ENCODE measurements at places on chromosomes 4 and X. TPM values are rescaled to one million over a fixed set of nuclear protein-coding genes. Genes with fewer than 3 reads are reported as not detected.

- no peak for DNase-seq
These were observed 235.5 kb upstream of the DIAPH2 start for GRCh38 chrX:96449191-96449590.

- DNase-seq = no peak
These were observed 45.8 kb upstream of the SERTM2 start for GRCh38 chrX:111465669-111466068.

DNA sequence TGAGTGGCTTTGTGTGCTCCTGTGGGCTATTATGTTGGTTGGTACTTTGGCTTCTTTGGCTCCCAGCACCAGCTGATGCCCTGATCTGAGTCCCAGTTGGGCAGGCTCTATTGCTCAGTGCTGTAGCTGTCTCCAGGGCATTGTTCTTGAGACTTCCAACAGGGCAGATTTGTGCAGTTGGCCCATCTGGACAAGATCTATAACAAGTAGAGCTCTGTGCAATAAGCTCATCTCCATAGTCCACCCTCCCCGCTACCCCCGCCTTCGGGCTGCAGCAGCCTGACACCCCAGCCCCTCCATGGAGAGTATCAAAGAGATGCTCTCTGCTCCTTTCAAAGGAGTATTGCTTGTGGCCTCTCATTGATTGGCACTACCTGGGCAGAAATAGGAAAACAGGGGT, 5.8 kb upstream of the TMEM31 start:
- DNase-seq = no peak

DNA sequence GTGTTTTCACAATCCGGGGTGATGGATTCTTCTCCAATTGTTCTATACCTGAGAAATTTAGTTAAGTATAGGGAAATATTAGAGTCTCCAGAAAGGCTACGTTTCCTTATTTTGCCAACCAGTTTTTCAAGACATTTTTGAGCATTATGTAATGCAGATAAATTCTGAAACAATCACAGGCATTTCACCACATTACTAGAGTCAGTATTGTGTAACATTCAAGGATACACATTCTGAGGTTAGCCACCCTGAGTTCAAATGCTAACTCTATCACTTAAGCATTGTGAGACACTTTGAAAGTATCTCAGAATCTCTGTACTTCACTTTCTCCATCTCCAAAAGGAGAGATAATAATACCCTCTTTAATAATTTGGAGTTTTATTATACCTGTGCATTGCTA, 10.6 kb downstream of the SULT1B1 start:
- no peak for DNase-seq

The FGF16 gene
- total RNA-seq = 27.7 TPM

- peak; percentile 36 for DNase-seq
These were observed 151.5 kb downstream of the PDLIM5 start for GRCh38 chr4:94603170-94603747.

The DNASE1L1 gene
- 71.8 TPM for total RNA-seq

The MAGEC3 gene
- total RNA-seq = not detected

- DNase-seq = no peak
These were observed 393.0 kb downstream of the PPP1R2C start for GRCh38 chrX:42384956-42385355.

The OTC gene
- not detected for total RNA-seq

- no peak for DNase-seq
These were observed 446.4 kb downstream of the RPA4 start for GRCh38 chrX:97330151-97330550.

DNA sequence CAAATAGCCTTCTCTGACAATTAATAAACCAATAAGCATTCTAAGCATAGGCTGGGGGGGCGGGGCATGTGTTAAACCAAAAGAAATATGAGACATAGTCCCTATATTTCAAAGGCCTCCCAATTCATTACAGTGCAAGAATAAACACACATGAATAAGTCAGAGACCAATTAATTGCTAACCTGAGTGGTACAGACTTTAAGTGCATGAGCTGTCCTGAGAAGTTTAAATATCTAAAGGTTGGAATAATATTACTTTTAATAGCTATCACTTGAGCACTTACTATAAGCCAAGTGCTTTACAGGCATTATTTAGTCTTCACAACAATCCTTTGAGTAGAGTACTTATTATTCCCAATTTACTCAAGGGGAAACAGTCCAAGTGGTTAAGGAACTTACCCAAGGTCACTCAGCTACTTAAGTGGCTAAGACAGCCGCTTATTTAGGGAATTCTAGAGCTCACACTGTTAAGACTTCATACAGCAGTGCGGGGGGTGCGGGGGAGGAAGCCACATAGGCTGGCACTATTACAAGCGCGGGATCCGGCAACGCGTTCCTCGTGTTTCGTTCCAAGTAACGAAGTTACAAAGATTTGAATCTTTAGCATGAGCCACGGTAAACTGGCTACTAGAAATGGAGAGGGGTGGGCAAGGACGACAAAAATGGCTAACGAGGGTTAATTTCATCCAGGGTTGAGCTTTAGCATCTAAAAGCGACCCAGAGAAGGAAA, 1.4 kb downstream of the THOC2 start:
- no peak for DNase-seq

DNA sequence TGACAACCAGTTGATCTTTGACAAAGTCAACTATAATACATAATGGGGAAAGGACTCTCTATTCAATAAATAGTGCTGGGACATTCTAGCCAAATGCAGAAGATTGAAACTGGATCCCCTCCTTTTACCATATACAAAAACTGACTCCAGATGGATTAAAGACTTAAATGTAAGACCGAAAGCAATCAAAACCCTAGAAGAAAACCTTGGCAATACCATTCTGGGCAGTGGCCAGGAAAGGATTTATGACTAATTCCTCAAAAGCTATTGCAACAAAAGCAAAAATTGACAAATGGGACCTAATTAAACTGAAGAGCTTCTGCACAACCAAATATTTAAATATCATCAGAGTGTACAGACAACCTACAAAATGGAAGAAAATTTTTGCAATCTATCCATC, 185.1 kb downstream of the NPNT start:
- DNase-seq = no peak

GRCh38 chrX:32448320-32448719, 763.0 kb downstream of the DMD start:
- no peak for DNase-seq

- no peak for DNase-seq
These were observed 585.7 kb upstream of the PABPC4L start for GRCh38 chr4:134787315-134787714.

DNA sequence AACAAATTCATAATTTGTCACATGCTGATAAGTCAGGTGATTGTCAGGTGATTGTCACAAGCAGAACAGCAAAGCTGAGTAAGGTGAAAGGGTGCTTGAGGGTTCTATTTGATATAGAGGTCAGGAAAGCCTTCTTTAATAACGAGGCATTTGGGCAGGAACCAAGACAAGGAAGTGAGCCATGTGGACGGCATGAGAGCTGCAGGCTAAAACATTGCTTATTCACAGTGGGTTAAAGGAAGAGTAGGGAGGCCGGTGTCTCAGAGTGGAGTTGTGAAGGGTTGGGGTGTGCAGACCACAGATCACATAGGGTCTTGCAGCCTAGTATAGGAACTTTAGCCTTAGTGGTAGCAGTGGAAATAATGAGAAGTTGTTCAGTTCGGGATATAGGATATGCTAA, 31.3 kb upstream of the CYP2U1 start:
- DNase-seq = no peak

DNA sequence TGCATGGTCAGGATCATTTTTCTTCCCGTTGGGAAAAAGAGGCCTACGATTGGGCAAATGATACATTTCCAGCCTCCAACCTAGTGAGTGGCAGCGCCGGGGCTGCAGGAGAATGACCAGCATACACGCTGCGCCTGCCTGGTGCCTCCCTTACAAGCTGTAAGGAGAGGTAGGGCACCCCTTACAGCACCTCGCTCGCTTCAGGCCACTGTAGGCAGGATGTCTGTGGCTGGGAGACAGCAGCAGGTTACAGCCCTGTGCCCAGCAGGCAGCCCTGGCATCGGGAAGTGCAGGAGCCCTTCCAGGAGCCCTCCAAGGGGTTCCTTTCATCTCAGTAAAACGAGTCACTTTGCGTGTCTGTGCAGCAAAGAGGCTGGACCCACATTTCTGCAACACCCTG, 88.4 kb downstream of the EVC start:
- no peak for DNase-seq

The ENOPH1 gene
- 28.8 TPM for total RNA-seq

DNA sequence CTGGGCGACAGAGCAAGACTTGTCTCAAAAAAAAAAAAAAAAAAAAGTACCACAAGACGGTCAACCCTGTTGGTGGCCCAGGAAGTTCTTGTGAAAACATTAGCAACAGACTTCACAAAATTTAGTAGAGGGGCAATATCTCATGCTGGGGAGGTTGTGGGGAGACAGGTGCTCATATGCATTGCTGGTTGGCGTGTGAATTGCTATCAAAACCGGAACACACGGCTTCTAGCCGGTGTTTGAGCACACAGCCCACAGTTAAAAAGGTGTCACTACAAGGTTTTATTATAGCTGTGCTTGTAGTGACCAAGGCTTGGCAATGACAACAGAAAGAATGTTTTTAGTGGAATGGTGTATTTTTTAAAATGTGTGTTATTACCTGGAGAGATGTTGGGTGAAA, 41.8 kb downstream of the SMS start:
- DNase-seq = no peak

The HPSE gene
- 3.5 TPM for total RNA-seq

The AMBN gene
- not detected for total RNA-seq

- no peak for DNase-seq
These were observed 24.4 kb upstream of the PDZD4 start for GRCh38 chrX:153854702-153855101.

DNA sequence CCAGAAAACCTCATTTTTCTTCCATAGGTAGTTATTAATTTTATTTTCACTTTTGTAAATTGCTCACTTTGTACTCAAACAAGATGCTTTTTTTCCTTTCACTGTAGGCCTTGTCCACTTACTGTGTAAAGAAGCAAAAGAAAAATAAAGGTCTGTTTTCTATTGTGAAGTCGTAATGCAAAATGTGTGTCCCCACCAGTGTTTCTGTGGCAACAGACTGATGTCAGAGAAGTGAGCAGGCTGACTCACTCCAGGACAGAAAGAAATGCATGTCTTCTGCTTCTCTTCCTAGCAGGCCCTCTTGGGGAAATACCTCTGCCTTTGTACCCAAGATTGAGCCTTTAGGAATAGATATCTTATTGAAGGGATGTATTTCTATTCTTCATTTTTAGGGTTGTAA, 30.3 kb downstream of the INPP4B start:
- DNase-seq = no peak

GRCh38 chrX:13515211-13515930, 54.0 kb upstream of the EGFL6 start:
- no peak for DNase-seq

- no peak for DNase-seq
These were observed 46.7 kb downstream of the ARL9 start for GRCh38 chr4:56552273-56552672.

The NAT8L gene
- not detected for total RNA-seq

DNA sequence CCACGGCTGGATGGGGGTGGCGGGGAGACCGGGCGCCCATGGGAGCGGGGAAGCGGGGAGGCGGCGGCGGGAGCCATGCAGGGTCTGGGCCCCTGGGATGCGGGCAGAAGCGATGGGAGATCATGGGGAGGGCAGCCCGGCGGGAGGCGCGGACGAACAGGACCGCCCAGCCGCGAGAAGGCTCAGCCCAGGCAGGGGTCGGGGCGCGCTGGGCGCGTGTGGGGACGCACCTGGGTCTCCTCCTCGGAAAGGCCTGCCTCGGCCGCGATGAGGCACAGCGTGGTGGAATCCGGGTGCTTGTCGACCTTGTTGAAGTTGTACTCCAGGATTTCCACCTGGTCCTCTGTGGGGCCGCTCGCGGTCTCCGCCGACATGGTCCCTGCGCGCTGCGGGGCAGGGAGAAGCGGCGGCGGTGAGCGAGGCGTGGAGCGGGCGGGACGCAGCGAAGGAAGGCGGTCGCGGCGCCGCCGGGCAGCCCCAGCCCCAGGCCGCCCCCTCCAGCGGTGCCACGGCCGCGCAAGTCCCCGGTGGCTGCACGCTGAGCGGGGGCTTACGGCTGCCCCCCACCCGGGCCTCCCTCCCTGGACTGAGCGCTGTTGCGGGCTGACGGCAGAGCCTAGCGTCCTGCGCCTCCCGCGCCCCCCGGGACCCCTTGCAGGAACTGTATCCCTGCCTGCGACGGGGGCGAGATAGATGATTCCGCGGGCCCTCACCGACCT, 25.3 kb downstream of the HOPX start:
- DNase-seq = no peak

The SPON2 gene
- total RNA-seq = 4.6 TPM

The ODAM gene
- not detected for total RNA-seq

The HEPH gene
- total RNA-seq = 6.5 TPM

The USP17L19 gene
- total RNA-seq = not detected

- no peak for DNase-seq
These were observed 224 bp downstream of the FGFRL1 start for GRCh38 chr4:1011666-1012033.

DNA sequence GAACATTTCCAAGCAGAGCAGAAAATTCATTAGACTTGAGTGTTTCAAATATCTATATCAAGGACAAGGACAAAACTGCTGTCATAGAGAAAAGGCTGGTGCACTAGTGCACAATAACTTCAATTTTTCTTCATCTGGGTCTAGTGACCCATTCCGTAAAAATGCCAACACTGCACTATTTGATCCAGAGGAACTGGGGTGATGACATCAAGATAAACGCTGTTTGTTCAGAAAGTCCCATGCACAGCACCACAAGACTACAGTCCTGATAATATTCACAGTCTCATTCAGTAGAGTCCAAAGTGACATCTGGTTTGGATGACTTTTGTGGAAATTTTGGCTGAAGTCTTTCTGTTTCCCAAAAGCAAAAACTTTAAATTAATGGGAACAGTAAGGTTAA, 303.5 kb upstream of the GALNT7 start:
- DNase-seq = no peak

The USO1 gene
- 59.9 TPM for total RNA-seq

DNA sequence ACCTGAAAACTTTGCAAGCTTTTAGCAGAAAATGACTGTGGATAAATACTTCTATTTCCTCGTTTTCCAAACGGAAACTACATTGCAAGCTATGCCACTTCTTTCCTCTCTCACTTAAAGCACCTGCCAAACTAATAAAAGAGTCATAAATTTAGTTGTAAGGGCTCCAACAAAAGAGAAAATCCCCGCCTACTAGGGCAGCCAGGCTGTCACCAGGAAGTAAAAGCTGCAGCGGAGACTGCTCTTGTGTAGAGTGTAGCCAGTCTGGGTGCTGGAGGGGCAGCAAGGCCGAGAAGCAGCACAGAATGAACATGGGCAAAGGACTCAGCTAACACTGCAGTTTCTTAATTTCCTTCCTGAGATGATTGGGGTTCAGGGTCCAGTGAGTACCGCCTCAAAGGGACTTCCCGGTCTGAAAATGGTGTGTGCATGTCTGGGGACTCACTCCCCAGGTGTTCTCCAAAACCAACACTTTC, 89.3 kb upstream of the MAML3 start:
- DNase-seq = no peak

All from glomerular endothelial cell (primary cell).